ENCODE measurements at places on chromosomes 12 and 14. TPM values are rescaled to one million over a fixed set of nuclear protein-coding genes. Genes with fewer than 3 reads are reported as not detected.

GRCh38 chr14:23640524-23641141 is 4.5 kb downstream of the DHRS2 start:
- H3K4me3 ChIP-seq = no peak overlapping the region
- H3K4me1 ChIP-seq = no peaks in the 10 kb centered on the region
- H3K27me3 ChIP-seq = no peaks in the 10 kb centered on the region
- no peak overlapping the region for H3K27ac ChIP-seq
- DNase-seq = no peak

GRCh38 chr12:45580356-45580969 is 149.0 kb upstream of the ARID2 start:
- DNase-seq = no peak
- H3K36me3 ChIP-seq = no peaks in the 10 kb centered on the region
- no peak overlapping the region for H3K4me3 ChIP-seq
- no peak overlapping the region for H3K27ac ChIP-seq
- no peaks in the 10 kb centered on the region for H3K4me1 ChIP-seq
- no peaks in the 10 kb centered on the region for H3K27me3 ChIP-seq

GRCh38 chr12:42846782-42847181 is 257.2 kb upstream of the PRICKLE1 start:
- H3K27me3 ChIP-seq = no peaks in the 10 kb centered on the region
- no peaks in the 10 kb centered on the region for H3K4me1 ChIP-seq
- H3K36me3 ChIP-seq = no peaks in the 10 kb centered on the region
- H3K27ac ChIP-seq = no peak overlapping the region

DNA sequence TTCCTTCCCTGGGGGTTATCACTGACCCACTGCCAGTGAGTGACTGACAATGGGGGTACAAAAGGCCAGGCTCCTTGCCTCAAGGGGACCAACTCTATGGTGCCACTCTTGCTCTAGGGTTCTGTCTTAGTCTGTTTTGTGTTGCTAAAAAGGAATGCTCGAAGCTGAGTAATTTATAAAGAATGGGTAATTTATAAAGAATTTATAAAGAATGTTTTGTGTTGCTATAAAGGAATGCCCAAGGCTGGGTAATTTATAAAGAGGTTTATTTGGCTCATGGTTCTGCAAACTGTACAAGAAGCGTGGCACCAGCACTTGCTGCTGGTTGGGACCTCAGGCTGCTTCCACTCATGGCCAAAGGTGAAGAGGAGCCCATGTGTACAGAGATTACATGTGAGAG is 15.8 kb upstream of the RASSF8 start:
- H3K4me3 ChIP-seq = no peak overlapping the region
- H3K27ac ChIP-seq = no peak overlapping the region
- H3K27me3 ChIP-seq = no peaks in the 10 kb centered on the region
- DNase-seq = no peak
- H3K36me3 ChIP-seq = no peaks in the 10 kb centered on the region

- H3K4me3 ChIP-seq = no peak overlapping the region
- H3K27ac ChIP-seq = no peak overlapping the region
- no peaks in the 10 kb centered on the region for H3K27me3 ChIP-seq
- no peak for DNase-seq
These were observed 69.3 kb upstream of the IGF1 start for GRCh38 chr12:102549691-102550090.

Gene SARNP
- 11.3 TPM for total RNA-seq
